ENCODE measurements at places on chromosomes 12 and 14. TPM values are rescaled to one million over a fixed set of nuclear protein-coding genes. Genes with fewer than 3 reads are reported as not detected.

Gene IL31
- total RNA-seq: not detected

Gene LYZ
- total RNA-seq: 4.6 TPM

Gene SERPINA12
- total RNA-seq: not detected

Gene HAL
- total RNA-seq: 1.7 TPM

Gene RHEBL1
- 9.5 TPM for total RNA-seq

Gene MIP
- total RNA-seq: not detected

Gene CEP170B
- 13.7 TPM for total RNA-seq

Gene NANOG
- not detected for total RNA-seq
